Astrocyte (in vitro differentiated cells and primary cell): ENCODE measurements at places on chromosomes 3 and 15. TPM values are rescaled to one million over a fixed set of nuclear protein-coding genes. Genes with fewer than 3 reads are reported as not detected.

DNA sequence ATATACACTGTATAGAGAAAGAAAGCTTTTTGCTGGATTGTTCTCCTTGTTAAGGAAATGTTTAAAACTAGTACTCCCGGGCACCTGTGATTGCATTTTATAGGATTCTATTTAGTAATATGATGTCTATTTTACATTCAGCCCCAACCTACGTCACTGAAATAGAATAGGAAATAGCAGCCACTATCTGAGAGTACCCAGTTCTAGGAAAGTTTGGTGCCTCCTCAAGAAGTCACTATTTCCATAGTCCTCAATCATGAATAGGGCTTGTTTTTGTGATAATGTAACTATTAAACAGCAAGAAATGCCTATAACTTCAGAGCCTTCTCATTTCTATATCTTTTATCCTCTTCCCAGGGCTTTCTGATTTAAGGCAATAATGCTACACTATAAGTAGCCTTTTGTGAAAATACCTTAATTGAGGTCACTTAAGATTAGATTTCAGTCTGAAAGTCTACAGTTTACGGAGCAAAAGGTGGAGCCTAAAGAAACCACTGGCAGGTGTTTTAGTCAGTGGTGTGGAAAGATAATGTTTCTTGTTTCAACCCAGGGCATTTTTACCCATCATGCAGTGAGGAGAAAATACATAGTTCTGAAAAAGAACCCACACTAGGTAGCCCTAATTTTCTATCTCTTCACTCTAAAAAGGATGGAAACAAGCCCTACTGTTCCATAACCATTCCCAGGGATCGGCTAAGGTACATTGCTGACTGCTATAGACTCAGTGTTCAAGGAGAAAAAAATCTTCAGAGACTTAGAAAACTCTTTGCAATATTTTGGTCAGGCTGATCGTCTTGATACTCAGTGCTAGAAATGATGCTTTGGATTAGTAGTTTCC lies 38.7 kb downstream of the TIGIT start:
- DNase-seq: no peak

DNA sequence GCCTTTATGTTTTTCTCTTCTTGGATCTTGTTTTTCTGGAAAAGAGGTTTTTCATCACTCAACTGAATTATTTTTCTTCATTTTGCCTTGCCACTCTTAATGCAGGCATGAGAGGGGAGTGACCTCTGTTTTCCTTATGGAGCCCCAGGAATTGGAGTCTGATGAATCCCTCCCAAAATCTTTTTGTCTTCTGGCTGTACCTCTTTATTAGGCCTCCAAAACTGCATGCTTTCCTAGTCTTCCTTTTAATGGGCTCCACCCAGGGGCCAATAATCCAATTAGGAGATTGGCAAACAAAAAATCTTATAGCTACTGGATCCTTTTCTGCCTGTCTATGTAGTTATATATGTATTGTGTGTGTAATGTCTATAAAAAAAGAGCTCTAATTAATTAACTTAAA lies 192.4 kb upstream of the PEX5L start:
- DNase-seq: no peak

- no peak for DNase-seq
Measured at GRCh38 chr3:3772338-3772737, 26.9 kb upstream of the LRRN1 start.

GRCh38 chr3:145490088-145491048 lies 670.6 kb downstream of the PLOD2 start:
- no peak for DNase-seq

GRCh38 chr3:64082961-64083541 lies 59.8 kb upstream of the PSMD6 start:
- DNase-seq: no peak

- DNase-seq: peak; percentile 64
Measured at GRCh38 chr3:99504258-99504657, 134.1 kb upstream of the COL8A1 start.

Gene ESYT3
- 2.0 and 2.6 TPM in 2 replicates for total RNA-seq

Gene FGF12
- total RNA-seq: 1.4 and 1.8 TPM in 2 replicates
